ENCODE measurements at places on chromosomes 3 and 15. TPM values are rescaled to one million over a fixed set of nuclear protein-coding genes. Genes with fewer than 3 reads are reported as not detected.

The GPR62 gene
- total RNA-seq = 0.10 TPM

The C3orf20 gene
- 1.1 TPM for total RNA-seq

The AGBL1 gene
- not detected for total RNA-seq

The NR2E3 gene
- not detected for total RNA-seq

The SENP8 gene
- total RNA-seq = 1.5 TPM

The TNFSF10 gene
- 30.3 TPM for total RNA-seq

The KBTBD8 gene
- total RNA-seq = 14.7 TPM

The PSMA4 gene
- total RNA-seq = 216 TPM

The TUSC7 gene
- not detected for total RNA-seq

The GOLGA8S gene
- total RNA-seq = 0.29 TPM

The LIPC gene
- total RNA-seq = 0.93 TPM

The MEX3B gene
- total RNA-seq = 0.72 TPM

The CMTM7 gene
- total RNA-seq = 72.3 TPM

The GP5 gene
- 1.9 TPM for total RNA-seq

The KNG1 gene
- not detected for total RNA-seq

The POLQ gene
- 17.9 TPM for total RNA-seq

The GOLGA6L4 gene
- 2.6 TPM for total RNA-seq

The ABI3BP gene
- not detected for total RNA-seq

The GOLGA6L22 gene
- total RNA-seq = not detected

The RHOV gene
- total RNA-seq = 0.14 TPM

The GOLGA6L7 gene
- total RNA-seq = not detected

The CLDN11 gene
- total RNA-seq = not detected

The ACKR4 gene
- total RNA-seq = not detected

The DLEC1 gene
- total RNA-seq = 0.43 TPM

The PPP2R3A gene
- total RNA-seq = 0.49 TPM

The UTS2B gene
- total RNA-seq = not detected

The FURIN gene
- total RNA-seq = 604 TPM

The GAP43 gene
- total RNA-seq = not detected

The PPARG gene
- total RNA-seq = 1.9 TPM

The TERC gene
- 23.0 TPM for total RNA-seq

The CNOT10 gene
- total RNA-seq = 78.6 TPM

The CHRM5 gene
- total RNA-seq = not detected

The LRRN1 gene
- 2.6 TPM for total RNA-seq

The SLC24A5 gene
- not detected for total RNA-seq

The TAGLN3 gene
- 0.51 TPM for total RNA-seq

The OR5K2 gene
- total RNA-seq = not detected

The FRMD5 gene
- 0.77 TPM for total RNA-seq

The PLCH1 gene
- 1.1 TPM for total RNA-seq

The SPINK8 gene
- total RNA-seq = not detected

The VEPH1 gene
- not detected for total RNA-seq

The FGF12 gene
- not detected for total RNA-seq

The CLDN18 gene
- not detected for total RNA-seq

The CCDC191 gene
- total RNA-seq = 5.4 TPM

The FAH gene
- 74.3 TPM for total RNA-seq

The CYP1A2 gene
- total RNA-seq = not detected

The BRPF1 gene
- total RNA-seq = 34.6 TPM

The ABHD17C gene
- total RNA-seq = 9.1 TPM

The PLA1A gene
- total RNA-seq = 1.2 TPM

The CHRD gene
- 0.19 TPM for total RNA-seq

The GRK7 gene
- total RNA-seq = not detected

The ITGA11 gene
- 0.58 TPM for total RNA-seq

The GOLGA6D gene
- total RNA-seq = not detected

The LRRC49 gene
- total RNA-seq = 0.41 TPM

The SHC4 gene
- 2.1 TPM for total RNA-seq

The POPDC2 gene
- total RNA-seq = 7.2 TPM
